ENCODE measurements at places on chromosomes 1 and 21.
A peak's percentile ranks its signal among the peaks of the same experiment; 100 is the strongest.

- no peak for DNase-seq
Observed at GRCh38 chr1:217569021-217569420, 61.9 kb downstream of the GPATCH2 start.

DNA sequence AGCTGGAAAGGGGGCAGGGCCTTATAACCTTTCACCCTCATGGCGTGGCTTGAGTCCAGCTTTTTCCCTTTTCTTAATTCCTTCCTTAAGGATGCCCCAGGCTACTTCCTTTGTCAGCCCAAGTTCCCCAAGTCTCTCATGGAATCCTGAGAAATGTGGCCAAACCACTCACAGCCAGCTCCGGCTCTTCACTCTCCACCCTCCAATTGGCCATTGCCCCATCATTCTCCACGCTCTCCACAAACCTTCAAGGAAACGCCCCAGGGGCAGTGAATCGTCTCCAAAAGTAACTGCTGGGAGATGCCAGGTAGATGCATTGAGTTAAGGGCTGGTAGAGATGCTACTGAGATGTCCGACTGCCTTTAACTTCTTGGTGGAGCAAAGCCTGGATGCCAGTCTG lies 113.5 kb upstream of the CD34 start:
- no peak for DNase-seq

- DNase-seq = no peak
Observed at GRCh38 chr1:102821707-102822106, 286.6 kb downstream of the COL11A1 start.

- peak; percentile 27 for DNase-seq
Observed at GRCh38 chr1:77126307-77126706, 92.9 kb downstream of the PIGK start.

DNA sequence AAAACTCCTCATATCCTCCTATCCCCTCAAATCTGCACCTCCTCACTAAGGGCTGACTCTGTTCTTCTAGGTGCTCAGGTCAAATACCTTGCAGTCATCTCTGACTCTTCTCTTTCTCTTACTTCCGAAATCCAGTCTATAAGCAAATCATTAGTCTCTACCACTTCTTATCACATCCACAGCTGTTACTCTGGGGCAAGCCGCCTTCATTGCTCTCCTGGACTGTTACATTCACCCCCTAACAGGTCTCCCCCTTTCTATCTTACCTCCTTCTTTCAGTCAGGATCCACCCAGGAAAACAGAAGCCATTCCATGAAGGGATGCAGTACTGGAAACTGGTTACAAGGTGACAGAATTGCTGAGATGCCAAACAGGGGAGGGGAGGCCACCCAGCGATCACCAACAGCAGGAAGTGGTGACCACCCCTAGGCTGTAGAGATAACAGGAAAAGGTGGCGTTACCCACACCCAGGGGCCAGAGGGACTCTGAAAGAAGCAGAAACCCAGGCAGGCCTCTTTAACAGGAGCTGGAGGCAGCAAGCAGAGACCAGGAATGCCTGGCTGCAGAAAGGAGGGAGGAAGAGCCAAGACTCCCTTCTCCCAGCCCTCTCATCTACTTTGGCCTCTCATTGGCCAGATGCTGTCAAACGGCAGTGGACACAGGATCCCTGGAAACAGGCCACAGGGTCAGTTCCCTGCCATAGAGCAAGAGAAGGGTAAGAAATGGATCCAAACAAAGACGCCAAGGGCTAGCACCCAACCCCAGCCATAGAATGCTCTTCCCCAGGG lies 55.5 kb upstream of the FOXO6 start:
- no peak for DNase-seq

GRCh38 chr1:24450857-24451397 lies 35.3 kb downstream of the NIPAL3 start:
- no peak for DNase-seq
